ENCODE measurements at places on chromosomes 16 and 17.

GRCh38 chr16:23847948-23848347 is 12.2 kb downstream of the PRKCB start:
- no peak for DNase-seq

GRCh38 chr16:88390265-88390664 is 7.5 kb downstream of the ZNF469 start:
- no peak for DNase-seq

GRCh38 chr17:82328141-82328993 is 5.2 kb downstream of the SECTM1 start:
- no peak for DNase-seq

DNA sequence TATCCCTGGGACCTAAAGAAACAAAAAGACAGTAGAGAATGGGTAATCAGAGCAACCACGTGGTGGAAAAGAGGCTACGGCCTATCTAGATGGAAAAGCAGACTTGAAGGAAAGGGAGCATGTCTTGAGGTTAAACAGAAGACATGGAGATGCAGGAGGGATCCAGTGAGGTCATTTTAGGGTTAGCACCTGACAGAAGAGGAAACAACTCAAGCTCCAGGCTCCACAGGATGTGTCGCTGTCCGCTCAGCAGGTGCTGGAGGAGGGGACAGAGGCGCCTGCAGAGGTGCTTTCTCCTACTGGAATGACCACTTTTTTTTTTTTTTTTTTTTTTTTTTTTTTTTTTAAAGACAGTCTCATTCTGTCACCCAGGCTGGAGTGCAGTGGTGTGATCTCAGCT is 47.5 kb upstream of the CLEC3A start:
- DNase-seq = no peak

GRCh38 chr16:85011846-85012284 is 530 bp upstream of the ZDHHC7 start:
- no peak for DNase-seq

GRCh38 chr17:58530655-58531054 is 16.2 kb upstream of the MTMR4 start:
- DNase-seq = no peak

GRCh38 chr17:6090253-6090652 is 20.1 kb downstream of the WSCD1 start:
- DNase-seq = no peak

- DNase-seq = no peak
These were observed 14.4 kb downstream of the KATNB1 start for GRCh38 chr16:57749856-57750452.

- no peak for DNase-seq
These were observed 3.6 kb upstream of the TBX2 start for GRCh38 chr17:61395983-61396585.

DNA sequence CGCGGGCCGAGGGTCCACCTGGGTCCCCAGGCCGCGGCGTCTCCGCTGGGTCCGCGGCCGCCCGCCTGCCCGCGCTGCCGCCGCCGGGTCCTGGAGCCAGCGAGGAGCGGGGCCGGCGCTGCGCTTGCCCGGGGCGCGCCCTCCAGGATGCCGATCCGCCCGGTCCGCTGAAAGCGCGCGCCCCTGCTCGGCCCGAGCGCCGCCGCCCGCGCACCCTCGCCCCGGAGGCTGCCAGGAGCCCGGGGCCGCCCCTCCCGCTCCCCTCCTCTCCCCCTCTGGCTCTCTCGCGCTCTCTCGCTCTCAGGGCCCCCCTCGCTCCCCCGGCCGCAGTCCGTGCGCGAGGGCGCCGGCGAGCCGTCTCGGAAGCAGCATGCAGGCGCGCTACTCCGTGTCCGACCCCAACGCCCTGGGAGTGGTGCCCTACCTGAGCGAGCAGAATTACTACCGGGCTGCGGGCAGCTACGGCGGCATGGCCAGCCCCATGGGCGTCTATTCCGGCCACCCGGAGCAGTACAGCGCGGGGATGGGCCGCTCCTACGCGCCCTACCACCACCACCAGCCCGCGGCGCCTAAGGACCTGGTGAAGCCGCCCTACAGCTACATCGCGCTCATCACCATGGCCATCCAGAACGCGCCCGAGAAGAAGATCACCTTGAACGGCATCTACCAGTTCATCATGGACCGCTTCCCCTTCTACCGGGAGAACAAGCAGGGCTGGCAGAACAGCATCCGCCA is 504 bp downstream of the FOXC2 start:
- no peak for DNase-seq

DNA sequence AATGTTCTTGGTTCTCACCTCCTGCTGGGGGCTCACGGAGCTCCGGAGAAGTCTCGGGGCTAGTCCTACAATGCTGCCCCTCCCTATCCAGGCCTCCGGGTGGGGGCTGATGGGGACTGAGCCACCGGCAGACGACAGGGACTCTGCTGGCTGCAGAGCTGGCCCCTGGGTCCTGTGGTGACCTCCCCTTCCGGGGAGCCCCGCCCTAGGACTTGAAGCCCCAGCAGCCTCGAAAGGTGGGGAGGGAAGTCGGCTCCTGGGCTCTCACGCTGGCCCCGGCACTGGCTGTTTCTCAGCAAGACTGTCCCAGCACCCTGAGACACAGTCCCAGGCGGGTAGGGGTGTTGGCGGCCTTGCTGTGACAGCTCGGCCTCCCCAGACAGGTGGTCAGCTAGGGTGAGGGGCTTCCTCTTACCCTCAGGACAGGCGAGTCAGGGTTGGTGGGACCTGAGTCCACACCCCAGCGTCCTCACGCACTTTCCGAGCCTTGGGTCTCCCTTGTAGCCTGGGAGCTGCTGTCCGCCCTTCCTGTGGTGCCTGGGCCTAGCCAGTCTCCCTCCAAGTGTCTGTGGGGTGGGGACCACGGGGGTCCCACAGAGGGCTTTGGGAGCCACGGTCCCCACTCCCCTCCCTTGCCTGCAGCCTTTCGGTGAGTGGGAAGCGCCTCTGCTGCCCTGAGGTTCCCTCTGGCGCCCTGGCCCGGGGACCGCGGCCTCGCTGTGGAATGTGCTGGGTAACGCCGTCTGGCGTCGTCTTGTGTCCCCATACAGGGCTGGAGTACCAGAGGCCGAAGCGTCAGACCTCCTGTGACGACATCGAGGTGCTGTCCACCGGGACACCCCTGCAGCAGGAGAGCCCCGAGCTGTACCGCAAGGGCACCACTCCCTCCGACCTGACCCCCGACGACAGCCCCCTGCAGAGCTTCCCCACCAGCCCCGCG is 76.6 kb downstream of the KLHDC4 start:
- no peak for DNase-seq

DNA sequence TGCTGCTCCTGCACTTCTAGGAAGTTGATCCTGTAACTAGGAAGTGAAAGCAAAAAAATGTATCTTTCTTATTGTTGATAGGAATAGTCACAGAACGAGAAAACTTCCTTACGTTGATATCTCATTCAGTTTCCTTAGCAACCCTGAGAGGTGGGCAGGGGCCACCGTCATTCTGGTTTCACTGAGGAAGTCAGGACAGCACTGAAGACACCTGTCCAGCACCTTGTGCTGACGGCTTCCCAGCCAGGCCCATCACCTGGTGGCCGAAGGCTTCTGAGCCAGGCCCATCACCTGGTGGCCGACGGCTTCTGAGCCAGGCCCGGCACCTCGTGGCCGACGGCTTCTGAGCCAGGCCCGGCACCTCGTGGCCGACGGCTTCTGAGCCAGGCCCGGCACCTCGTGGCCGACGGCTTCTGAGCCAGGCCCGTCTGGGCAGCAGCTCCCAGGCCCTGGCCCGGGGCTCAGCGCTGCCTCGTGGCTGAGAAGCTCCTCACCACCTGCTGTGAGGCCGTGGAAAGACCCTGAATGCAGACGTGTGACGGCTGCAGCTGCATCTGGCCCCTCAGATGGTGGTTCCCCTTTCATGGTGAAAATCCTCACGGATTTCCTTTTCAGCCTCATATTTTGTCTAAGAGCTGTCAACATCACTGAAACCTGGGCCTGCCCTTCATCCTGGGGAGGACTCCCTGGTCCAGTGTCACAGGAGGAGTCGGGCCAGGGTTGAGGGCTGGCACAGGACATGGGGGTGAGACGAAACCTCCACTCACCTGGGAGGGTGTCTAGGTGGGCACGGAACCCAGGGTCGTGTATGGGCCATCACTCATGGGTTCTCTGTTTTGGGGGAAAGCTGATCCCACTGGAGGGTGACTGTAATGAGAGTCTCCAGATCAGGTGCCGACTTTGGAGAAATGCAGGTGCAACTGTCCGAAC is 33.0 kb upstream of the ZNF750 start:
- no peak for DNase-seq

GRCh38 chr16:89623511-89624261 is 10.2 kb downstream of the DPEP1 start:
- DNase-seq = no peak

DNA sequence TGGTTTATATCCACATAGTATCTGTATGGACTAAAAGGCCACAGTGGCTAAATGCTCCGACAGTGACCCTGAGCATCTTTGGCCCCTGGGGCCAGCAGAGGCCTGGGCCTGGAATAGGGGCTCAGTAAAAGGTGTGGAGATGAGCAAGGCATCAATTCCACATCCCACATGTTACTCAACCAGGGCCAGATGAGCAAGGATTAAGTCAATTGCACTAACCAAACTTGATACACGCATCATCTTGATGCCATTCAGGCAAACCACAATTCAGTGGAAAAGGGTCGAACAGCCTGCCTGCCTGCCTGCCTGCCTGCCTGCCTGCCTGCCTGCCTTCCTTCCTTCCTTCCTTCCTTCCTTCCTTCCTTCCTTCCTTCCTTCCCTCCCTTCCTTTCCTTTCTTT is 53.5 kb upstream of the DNAJA2 start:
- DNase-seq = no peak

DNA sequence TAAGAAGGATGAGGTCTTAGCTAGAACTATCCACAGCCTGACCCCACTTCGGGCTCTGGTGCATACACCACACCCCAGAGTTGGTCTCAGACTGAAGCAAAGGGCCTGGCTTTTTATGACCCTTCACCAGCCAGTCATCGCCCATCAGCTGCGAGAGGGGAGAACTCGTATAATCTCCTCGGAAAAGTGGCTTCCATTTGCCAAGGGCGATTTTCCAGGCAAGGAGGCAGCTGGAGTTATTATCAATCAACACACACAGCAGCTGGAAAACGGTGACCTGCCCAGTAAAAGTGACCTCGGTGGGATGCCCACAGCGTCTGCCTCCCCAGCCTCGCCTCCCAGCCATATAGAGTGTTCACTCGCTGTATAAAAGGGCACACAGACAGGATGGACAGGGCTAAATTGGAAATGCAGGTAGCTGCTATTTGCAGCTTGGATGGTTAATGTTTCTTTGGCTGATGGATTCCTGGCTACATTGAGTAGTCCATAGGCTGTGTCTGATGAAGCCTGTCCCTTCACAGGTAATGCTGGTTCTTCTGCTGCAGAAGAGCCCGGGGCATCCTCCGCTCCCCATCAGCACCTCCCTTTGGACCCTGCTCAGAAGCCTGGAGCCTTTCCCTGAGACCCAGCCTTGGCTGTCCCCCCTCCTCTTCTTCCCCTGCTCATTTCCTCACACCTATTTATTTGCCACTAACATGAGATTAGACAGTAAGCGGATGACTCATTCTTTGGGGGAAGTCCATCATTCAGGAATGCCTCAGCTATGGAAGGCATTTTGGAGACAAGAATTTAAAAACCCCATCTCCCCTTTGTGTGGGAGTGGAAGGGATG is 45.7 kb downstream of the TMEM186 start:
- no peak for DNase-seq

- no peak for DNase-seq
These were observed 662.5 kb upstream of the SALL1 start for GRCh38 chr16:51813609-51814008.

DNA sequence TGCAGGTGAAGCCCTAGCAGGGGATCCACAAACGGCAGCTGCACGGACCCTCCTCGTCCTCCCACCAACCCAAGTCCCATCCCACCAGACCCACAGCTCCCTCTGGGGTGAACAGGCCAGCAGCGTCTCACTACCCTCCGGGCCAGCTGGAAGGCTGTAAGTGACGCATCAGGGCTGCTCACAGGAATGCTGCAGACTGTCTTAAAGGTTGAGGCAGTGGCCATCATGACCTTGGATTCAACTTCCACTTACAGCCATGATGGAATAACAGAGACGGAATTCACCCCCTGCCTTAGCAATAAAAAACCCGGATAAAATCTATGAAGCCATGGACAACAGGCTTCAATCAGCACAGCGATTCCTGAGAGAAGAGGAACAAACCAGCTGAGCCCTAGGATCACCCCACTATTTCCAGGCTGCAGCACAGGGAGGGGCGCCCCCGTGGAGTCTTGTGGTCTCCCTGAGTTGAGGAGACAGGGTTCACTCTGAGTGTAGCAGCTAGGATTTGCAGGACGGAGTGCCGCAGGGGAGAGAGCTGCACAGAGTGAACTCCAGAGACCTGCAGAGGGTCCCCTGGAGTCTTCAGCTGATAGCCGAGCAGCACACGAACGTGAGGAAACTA is 10.5 kb downstream of the FAM83G start:
- DNase-seq = no peak

DNA sequence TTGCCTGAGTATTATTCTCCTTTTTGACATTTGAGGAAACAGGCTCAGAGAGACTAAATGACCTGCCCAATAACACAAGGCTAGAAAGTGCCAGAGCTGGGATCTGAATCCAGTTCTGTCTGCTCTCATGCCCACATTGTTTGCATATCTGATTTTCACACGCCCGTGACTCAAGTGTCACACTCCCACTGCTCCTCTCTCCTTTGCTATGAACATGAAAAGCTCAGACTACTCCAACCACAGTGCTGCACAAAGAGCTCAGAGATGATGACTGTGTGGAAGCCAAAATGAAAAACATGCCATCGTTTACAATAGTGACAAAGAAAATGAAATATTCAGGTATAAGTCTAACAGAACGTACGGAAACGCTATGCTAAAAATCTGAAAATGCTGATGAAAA is 107.9 kb downstream of the SMG6 start:
- no peak for DNase-seq

DNA sequence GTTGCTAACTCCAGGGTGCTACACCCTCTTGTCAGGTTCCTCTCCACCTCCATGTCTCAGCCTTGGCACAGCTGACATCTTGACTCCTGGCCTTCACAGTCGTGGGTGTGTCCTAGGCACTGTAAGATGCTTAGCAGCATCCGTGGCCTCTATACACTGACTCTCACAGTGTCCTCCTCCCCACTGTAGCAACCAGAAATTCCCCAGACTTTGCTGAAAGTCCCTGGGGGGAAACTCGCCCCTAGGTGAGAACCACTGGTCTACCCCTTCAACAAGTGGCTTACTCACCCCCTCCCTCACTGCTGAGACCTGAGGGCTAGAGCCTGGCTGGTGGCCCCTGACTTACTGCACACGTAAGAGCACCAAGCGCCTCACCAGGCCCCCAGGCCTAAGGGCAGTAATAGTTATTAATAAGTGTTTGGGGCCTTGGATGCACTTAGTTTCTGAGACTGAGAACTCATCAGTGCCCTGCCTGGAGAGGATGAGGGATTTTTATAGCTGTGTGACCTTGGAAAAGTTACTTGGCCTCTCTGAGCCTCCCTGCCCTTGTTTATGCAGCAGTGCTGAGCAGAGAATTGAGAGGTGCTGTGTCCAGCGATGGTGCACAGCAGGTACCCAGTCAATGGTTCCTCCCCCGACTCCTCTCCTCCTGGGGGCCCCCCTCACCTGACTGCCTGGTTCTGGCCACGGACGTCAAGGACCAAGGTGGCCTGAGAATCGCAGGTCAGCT is 67.1 kb downstream of the RMI2 start:
- no peak for DNase-seq
